ENCODE measurements at places on chromosomes 1 and 21.

DNA sequence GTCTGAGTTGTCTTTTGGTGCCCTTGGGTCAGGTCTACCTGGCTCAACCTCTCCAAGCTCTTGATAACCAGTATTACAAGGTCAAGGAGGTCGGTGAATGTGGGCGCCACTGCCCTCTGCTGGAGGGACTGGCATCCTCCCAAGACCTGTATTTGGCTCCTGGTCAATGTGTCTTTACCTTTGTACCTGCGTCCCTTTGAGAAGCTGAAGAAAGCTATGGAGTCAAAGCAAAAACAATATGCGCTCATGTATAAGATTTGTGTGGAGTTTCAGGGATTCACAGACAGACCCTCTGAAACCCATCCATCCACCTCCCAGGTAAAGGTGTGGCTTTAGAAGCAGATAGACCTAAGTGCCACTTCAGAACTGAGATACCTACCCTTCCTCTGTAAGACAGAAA, 61.8 kb upstream of the NBL1 start:
- DNase-seq, result no peak

GRCh38 chr1:46735708-46736324, 16.9 kb upstream of the EFCAB14 start:
- DNase-seq, result no peak

- no peak for DNase-seq
Measured at GRCh38 chr1:246860401-246860800, 71.3 kb downstream of the AHCTF1 start.

DNA sequence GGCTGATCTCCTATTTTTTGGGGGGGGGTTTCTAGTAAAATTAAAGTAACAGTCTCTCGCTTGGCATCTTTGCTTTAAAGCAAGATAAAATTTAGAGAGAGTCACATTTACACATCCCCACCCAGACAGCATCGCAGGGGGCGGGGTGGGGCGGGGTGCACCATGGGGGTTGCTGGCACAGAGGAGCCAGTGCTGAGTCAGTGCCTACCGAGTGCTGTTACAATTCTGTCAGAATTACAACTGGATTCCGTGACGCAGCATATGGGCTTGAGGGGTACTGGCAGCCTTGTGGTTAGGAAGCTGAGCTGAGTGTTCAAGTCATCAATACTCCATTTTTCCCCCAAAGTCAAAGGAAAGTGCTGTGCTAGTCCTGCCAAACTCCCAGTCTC, 175.9 kb downstream of the PRDM16 start:
- DNase-seq, result no peak

DNA sequence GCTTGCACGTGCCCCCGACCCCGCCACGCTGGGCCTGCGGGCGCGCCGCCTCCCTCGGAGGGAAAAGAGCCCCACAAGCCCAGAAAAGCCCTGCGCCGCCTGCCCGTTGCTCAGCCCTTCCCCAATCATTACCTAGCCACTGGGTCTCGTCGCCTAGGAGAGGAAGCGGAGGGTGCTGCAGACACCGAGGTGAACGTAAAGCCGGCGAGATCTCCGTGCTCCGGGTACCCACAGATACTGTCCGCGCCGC, at the start of gene ENO1:
Gene ENO1 (minus strand): TSS at position 239 of the 250 bp plus-strand sequence. CDS start 3,778 bp downstream, outside the sequence.
- DNase-seq, result no peak

GRCh38 chr1:22216210-22216883, 73.5 kb upstream of the WNT4 start:
- DNase-seq, result no peak

DNA sequence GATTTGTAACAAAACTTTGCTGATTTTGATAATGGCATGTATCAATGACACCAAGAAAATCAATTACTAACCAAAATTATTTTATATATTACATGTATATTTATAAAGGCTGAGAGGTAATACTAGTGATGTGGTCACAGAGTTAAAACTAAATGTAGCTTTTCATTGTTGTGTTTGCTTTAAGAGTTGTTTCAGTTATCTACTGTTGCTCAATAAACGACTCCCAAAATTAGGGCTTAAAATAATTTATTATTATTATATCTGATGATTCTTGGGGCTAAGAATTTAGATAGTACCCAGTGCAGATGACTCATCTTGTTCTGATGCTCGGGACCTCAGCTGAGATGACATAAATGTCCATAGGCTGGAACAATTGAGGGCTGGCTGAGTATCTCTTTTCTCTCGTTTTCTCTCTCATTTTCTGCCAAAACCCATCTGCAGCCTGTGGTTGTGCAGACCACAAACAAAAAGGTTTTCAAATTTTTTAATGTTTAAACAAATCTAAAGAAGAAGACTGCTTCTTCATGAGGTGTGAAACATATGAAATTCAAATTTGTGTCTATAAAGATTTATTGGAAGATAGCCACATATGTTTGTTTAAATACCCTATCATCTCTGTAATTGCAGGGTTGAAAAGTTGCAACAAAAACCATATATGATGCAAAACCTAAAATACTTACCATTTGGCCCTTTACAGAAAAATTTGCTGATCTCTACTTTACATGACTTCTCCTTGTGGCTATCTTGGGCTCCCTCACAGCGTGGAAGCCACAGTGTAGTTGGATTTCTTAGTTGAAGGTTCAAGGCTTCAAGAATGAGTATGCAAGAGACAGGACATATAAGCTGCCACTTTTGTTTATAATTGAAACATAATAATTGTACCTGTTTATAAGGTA, 14.8 kb upstream of the PTPRC start:
- no peak for DNase-seq

GRCh38 chr1:68120136-68120791, 69.8 kb upstream of the DIRAS3 start:
- DNase-seq, result no peak

- no peak for DNase-seq
Measured at GRCh38 chr1:171212607-171213351, 27.7 kb downstream of the FMO2 start.

DNA sequence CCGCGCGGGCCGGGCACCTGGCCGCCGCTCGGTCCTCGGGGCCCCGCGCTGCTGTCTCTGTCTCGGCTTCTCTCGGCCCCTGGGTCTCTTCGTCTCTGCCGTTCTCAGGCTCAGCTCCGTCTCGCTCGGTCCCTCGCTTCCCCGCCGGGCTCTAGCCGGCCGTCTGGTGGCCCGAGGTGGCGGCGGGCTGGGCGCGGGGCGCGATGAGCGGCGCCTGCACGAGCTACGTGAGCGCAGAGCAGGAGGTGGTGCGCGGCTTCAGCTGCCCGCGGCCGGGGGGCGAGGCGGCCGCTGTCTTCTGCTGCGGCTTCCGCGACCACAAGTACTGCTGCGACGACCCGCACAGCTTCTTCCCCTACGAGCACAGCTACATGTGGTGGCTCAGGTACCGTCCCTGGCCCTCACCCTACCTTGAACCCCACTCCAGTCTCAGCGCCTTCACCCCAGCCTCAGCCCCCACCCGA, 355 bp downstream of the SHISAL2A start:
- DNase-seq, result no peak

- no peak for DNase-seq
Measured at GRCh38 chr21:37982496-37983318, 66.5 kb upstream of the KCNJ6 start.

DNA sequence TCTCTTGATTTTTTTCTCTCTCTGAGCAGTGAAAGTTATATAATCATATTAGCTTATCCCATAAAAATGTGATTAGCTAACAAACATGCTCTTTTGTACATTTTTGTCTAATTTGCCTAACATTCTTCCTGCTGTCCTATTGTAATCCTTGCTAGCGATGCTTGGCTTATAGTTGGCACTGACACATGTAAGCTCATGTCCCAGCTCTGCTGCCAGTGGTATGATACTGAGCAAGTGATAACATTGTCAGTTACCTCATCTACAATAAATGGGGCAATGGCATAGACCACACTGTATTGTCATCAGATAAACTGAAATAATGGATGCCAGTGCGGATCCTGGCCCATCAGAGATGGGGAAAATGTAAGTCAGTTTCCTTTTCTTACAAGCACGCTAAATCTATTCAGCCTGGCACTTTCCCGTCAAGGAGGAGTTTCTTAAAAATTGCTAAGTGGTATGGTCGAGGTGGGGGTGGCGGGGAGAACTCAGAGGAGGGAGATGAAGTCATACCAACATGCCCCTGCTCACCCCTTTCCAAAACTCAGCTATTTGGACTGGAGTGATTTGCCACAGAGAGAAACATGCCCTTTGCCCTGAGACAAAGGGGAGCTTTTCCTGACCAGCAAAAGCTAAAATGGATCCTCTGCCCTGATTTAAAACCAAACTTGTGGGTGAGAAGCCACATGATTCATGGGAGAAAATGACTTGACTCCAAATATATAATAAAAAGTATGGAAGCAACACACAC, 1.3 kb downstream of the FYB2 start:
- DNase-seq, result no peak

- DNase-seq, result no peak
Measured at GRCh38 chr1:44251989-44252671, 38.9 kb downstream of the DMAP1 start.

DNA sequence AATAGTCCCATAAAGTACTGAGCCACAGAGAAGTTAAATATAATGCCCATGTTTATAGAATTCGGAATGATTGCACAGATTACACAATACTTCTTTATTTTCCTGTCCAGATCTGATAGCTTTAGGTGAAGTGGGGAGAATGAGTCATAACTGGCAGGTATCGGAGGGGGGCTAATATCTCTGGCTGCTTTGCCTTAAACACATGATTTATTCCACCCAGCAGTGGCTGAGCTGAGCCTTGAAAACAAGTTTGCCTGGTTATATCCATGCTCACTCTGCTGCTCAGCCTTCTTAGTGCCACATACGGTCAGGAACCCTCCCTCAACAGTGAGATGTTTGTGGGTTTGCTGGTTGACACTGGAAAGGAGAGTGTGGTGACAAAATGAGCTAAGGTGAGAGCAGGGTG, 119.7 kb upstream of the ZNF648 start:
- DNase-seq, result no peak

GRCh38 chr1:226436855-226437491, 29.1 kb upstream of the PARP1 start:
- DNase-seq, result no peak

GRCh38 chr1:192940658-192941057, 118.5 kb downstream of the UCHL5 start:
- DNase-seq, result no peak

DNA sequence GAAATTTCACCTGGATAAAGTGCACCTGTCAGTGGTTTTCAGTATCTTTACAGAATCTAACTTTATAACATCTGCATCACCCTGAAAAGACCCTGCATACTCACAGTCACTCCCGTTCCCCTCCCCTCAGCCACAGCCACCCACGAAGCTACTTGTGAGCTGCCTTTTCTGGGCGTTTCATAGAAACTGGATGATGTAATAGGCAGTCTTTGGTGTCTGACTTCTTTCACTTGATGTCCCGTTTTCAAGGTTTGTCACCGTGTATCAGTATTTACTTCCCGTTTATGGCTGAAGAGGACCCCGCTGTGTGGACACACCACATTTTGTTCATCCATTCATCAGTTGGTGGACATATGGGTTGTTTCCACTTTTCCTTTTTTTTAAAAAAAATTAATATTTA, 47.8 kb upstream of the LRRC3 start:
- no peak for DNase-seq

DNA sequence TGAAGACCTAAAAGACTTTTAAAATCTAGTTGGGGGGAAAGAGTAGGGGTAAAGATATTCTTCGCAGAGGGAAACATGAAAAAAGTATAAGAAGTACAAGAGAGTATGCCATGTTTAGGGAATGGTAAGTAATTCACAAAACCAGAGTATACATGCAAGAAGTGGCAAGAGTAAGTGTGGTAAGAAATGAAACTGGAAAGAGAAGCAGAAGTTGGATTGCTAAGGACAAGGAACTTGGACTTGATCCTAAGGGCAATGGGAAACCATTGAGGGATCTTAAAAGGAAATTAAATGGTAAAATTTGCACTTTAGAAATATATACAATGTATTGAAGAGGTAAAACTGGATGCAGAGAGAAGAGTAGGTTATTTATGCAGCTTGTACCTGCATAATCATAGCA, 9.2 kb upstream of the ZNF644 start:
- no peak for DNase-seq

- peak; percentile 73 for DNase-seq
Measured at GRCh38 chr1:59879574-59879973, 47.0 kb downstream of the CYP2J2 start.

DNA sequence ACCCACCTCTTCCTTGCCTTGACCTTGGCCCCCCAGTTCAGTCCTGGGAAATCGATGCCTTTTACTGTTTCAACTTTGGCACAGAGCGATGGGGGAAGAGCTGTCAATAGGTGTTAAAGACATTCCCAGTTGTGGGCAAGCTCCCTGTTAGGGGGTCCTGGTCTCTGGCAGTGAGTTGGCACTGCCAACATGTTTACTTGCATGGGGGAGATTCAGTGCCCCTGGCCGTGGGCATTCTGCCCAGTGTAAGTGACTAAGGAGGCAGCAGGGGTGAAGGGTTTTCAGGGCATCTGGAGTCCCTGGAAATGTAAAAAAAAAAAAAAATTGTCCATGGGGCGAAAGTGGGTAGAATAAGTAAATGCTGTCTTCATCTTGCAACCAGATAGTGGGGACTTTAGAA, 407.0 kb downstream of the PTPRU start:
- peak; percentile 43 for DNase-seq

GRCh38 chr1:221947731-221948130, 205.8 kb upstream of the DUSP10 start:
- DNase-seq, result no peak

DNA sequence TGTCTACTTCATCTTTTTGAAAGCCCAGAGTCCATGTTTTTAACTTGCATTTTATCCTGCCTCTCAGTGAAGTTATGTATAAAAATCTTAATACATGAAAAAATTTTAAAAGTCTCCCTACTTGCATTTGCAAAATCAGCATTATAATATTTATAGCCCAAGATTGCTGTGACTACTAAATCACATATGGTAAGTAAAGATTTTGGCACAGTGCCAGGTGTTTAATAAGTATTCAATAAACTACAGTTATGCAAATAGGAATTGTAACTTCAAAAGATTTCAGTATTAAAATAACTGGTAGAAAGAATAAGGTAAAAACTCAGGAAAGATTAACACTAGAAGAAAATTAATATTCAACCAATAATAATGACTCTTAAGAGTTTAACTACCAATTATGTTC, 641.7 kb downstream of the LRRIQ3 start:
- no peak for DNase-seq

DNA sequence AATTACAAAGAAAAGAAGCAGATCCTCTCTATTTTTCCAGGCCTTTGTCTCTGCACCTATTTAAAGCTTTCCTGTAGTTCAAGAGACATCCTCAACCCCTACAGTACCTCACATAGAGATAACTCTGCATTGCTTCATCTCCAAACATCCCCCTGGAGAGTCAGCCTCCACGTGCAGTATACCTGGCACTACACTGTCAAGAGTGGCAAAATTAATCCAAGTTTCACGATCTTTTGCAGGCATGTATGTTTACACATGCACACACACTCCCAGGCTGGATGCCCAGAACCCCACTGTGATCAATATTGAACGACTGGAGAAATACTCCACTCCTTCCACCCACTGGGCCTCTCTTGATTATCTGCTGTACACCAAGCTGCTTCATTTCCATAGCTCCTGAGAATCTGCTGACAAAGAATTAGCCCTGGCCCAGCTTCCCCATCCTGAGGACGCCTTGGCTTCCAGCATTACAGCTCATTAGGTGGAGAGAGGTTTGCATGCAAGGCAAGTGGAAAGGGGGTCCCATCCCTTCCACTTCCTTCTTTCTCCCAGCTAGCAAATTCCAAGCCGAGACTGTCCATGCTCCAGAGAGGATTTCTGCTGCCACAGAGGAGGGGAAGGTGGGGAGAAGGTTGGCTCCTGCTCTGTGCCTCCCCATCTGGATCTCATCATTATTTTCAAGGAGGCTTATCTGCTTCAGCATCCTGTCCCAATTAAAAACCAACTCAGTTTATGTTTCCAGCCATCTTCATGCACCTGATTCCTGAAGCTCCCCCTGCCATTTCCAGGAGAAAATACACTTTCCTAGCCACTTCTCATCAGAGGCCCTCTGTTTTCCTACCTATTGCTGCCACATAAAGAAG, 66.5 kb upstream of the GOLT1A start:
- DNase-seq, result no peak

Data from type B pancreatic cell (in vitro differentiated cells).